ENCODE measurements at places on chromosomes 3 and 15.

DNA sequence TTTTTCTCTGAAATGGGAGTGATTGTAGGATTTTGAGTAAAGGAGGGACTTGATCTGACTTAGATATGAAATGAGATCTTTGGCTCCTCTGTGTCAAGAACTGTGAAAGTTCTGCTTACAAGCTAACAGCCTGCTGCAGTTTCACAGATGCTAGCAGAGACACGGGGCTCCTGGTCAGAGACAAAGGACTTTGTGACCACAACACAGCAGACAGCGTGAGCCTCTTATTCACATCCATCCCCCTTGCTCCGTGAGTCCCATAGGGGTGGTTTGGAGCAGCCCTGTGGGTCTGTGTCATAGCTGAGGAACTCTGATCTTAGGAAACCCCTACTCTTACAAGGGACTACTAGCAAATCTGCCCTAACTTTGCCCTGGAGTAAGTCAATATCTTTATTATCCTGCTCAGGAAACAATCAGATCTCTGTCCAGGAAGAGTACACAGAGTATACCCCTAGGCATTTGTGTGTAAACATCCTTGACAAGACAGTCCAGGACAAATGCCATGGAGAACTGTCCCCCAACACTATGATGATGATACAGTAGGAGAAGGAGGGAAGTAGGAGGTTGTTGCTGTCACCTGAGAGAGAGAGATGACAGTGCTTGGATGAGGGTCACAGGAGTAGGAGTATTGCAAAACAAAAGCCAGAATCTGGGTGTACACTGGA is 80.0 kb downstream of the CLSTN2 start:
- DNase-seq = no peak

GRCh38 chr3:38721207-38721772 is 71.8 kb upstream of the SCN5A start:
- DNase-seq = no peak

DNA sequence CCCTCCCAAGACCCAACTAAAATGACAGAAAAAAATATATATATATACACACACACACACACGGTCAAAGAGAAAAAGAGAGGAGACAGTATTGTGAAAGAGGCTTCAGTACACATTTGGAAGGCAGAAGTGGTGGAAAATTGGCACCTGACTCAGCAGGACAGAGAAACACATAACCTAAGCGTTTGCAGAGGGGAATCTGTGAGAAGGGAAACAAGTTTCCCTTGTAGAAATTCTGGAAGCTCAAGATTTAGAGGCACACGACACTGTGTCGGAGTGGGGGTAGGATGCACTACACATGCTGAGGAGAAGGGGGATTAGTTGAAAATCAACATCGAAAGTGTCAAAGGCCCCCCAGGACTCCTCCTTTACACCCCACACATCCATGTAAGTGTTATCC is 53.1 kb downstream of the PAK2 start:
- DNase-seq = no peak

DNA sequence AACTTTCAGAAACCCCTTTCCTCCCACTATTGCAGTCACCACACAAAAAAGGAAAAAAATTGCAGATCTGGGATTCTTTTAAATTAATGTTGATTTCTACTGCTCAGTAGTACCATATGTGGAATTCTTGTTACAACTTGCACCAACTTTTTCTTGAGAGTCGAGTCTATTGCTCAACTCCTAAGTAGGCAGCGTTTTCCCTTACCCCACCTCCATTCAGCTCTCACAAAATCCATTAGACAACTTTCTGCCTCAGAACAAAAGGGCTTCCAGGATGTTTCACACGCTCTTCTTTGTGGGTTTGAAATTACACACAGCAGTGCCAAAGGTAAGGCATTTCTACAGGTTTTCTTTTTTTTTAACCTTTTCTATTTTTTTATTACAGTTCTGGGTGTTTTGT is 179.5 kb downstream of the ANXA2 start:
- DNase-seq = no peak

DNA sequence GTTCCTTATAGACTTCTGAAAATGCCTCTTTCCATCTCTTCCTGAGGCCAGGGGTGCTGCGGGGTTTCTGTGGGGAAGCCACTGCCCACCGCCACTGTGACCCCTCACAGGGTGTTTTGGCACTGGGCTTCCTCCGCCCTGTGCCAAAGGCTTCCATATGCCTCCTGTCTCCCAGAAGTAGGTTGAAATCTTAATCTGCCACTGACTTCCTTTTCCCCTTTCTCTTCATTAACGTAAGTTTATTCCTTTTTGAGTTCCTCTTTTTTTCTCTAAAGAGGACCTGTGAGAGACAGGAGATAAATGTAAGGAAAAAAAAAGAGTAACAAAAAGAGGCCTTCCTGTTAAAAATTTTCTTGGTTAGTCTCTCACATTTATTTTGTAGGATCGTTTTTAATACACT is 220.5 kb downstream of the CTNNB1 start:
- DNase-seq = no peak

GRCh38 chr3:10085738-10086137 is 22.3 kb downstream of the FANCD2OS start:
- DNase-seq = no peak

GRCh38 chr3:187104933-187105332 is 34.4 kb downstream of the RPL39L start:
- DNase-seq = peak; percentile 40
